NCI-H460 (cell line): ENCODE measurements at places on chromosomes 2 and 18. TPM values are rescaled to one million over a fixed set of nuclear protein-coding genes. Genes with fewer than 3 reads are reported as not detected.

DNA sequence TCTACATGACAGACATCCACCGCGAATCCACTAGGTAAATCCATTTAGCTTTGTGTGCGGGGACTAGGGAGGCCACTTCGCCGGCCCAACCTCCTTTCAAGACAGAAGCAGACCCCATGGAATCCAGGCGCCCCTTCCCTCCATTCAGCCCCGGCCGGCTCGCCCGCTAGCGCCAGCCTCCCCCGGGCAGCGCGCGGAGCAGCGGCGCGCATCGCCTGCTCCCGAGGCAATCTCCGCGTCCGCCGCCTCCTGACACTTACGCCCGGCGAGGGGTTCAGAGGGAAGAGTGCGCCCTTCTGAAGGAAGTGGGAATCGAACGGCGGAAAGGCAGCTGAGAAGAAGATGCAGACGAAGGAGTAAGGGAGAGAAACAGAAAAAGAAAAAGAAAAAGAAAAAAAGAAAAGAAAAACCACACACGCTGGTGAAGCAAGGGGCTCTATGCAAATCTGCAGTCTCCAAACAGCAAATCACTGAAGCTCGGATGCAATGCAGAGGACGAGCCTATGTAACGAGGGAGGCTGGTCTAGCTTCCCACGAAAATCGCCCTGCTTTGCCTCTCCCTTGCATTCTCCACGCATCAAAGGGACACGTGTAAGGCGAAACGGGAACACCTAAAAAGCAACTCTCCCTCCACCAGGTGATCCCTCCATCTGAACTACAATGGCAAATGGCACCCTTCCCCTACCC lies 684.4 kb downstream of the NRXN1 start:
- no peak for DNase-seq

DNA sequence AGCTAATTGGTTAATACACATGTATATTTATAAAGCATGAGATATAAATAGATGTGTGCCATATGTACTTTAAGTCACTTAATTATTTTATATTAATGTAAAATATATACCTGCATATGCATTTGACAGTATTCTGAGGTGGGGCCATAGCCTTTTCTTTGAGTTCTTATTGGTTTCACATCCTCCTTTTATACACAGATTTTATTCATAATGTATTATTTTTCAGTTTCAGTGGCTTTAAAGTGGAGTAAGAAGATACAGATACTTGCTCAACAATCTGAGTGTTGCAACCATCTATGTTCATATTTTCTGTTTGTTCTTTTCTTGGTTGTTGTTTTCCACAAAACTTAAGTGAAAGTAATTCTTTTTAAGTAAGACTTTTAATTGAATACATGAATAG lies 436.5 kb downstream of the RND3 start:
- DNase-seq, result no peak

The STPG4 gene
- 0.32 TPM in 1 of 2 replicates, not detected in the other for total RNA-seq

GRCh38 chr2:37388074-37388473 lies 43.6 kb downstream of the QPCT start:
- DNase-seq, result no peak

GRCh38 chr2:234607691-234608090 lies 110.8 kb upstream of the ARL4C start:
- DNase-seq, result no peak

- no peak for DNase-seq
Measured at GRCh38 chr2:84491256-84491655, 25.0 kb upstream of the DNAH6 start.

GRCh38 chr2:143152637-143153036 lies 23.4 kb downstream of the ARHGAP15 start:
- no peak for DNase-seq

- DNase-seq, result no peak
Measured at GRCh38 chr2:1581965-1582625, 162.2 kb downstream of the PXDN start.

DNA sequence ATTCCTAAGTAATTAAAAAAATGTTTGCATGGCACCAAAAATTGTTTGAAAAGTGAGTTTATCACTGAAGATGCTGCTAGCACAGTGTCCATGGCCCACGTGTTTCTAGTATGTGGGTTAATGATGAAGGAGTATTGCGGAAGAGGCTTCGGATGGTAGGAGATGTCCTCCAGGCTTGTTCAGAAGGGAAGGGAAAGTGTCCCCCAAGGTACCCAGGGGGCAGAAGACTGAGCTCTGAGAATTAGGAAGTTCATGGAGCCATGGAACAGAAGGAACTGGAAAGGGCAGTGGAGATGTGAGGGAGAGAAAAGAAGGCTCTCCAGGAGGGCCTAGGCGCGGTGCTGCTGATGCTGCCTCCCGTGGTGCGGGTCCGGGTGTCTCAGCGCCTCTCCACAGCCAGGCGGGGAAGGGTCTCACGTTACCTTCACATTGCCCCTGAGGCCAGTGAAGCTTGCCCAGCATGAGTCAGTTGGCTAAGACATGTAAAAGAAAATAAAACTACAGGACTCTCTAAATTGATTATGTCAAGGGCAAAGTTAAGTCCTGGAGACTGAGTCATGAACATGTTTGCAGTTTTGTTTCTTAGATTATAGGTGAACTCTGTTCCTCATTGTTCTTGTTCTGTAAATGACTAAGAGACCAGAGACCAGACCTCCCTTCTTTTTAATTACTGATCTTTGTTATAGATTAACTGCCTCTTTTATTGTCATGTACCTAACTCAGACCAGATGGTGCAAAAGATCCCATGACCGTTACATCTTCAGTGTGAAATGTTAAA lies 89.0 kb downstream of the MTCL1 start:
- DNase-seq, result no peak

The SATB2 gene
- total RNA-seq, result 13.4 and 13.7 TPM in 2 replicates

DNA sequence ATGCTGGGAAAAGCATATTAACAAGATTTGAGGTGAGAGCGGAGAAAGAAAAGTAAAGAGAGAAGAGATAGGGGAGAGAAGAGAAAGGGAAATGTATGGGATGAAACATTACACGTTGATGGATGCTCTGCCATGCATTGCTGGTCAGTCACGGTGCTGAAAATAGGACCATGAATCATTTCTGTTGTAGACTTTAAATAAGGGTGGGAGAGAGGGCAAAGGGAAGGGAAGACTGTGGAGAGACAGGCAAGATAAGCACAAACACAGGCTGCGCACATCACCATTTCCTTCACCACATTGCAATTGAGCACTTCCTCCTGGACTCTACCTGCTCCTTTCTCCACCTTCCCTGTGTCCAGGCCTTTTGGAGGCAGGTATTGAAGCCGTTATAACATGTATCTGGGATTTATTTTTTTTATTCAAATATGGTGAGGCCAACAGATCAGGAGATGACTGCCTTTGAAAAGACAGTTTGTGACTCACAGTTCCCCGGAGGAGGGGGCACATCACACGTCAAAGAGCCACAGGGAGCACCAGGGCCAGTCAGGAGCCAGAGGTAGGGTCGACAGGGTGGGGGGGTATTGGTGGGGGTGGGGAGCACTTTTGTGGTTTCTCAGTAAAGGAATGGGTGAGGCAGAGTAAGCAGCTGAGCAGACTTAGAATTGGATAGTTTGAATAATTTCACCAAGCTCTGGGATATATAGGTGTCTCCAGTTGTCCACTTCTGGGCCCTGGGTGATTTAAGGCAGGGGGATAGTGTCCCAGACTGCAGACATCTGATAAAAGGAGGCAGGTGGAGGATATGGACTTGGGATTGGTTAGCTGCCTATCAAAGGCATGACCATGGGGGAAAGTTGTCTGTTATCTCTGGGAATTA lies 372.8 kb upstream of the ST6GAL2 start:
- no peak for DNase-seq

DNA sequence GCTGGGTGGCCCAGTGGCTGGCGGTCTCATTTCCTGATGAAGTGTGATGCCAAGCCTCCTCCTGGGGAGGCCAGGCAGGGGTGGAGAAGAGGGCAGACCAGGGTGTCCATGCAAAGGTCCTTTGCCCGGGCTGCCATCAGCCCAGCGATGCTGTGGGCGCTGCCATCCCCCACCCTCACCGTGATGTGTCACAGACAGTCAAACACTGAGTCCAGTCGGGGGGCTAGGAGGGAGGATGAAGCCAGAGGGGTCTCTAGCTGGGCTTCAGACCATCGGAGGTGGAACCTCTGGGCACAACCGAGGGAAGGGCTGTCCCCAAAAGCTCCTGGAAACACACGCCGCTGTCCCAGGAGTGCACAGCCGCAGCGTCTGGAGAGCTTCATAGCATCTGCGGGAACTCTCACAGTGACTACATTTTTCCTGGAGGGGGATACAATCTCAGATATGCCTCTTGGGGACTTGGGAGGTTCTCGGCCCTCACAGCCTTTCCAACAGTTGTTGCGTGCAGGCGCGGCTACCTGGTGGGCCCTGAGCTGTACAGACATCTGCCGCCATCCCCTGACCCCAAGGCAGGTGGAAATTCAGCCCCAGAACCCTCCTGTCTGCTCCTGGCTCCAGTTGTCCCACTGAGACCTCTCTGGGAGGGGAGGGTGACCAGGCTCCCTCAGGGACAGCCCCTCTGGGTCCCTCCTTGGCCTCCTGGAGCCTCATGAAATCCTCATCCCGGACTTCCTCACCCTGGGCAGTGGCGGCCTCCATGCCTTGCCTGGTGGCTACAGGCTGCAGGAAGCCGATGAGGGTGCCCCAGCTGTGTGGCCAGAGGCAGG lies 26.5 kb upstream of the OTOS start:
- DNase-seq, result no peak

The ASB18 gene
- total RNA-seq, result not detected in 2 replicates

DNA sequence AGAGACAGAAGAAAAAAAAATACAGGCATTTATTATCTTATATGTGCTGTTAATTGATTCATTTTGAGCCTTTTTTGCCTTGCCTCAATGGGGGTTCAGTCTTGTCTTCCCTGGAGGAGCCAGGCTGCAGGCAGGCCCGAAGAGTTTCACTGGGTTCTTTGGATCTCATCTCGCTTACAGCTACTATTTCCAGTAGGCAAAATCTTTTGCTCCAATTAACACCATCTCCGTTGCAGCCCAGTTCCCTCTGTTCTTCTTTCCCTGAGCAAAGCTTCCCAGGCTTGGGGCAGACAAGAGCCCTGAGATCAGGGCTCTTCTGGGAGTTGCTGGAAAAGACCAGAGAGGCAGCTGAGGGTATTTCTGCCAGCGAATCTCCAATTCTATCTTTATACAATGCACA lies 168.8 kb upstream of the CELF4 start:
- no peak for DNase-seq

GRCh38 chr18:25875551-25876240 lies 214.7 kb downstream of the SS18 start:
- no peak for DNase-seq

GRCh38 chr18:6744816-6745455 lies 15.4 kb downstream of the ARHGAP28 start:
- no peak for DNase-seq

GRCh38 chr2:16062471-16063250 lies 122.3 kb downstream of the MYCN start:
- no peak for DNase-seq

DNA sequence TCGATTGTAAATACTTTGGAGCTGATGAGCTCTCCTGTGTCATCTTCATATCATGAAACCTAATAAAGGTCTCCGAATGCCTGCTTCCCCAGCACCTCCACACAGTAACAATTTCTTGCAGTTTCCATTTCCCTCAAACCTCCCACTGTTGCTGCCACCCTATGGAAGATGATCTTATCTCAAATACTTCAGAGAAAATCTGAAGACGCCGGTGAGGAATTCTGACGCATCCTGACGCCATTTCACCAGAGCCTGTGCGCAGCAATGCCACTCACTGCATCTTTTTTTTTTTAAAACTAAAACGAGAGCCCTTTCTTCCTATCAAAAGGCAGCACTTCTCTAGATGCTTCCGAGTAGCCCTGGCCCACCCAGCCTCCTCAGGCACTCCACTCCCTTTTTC lies 31.9 kb upstream of the GNAL start:
- DNase-seq, result no peak

The GTF3C2 gene
- 59.8 and 66.5 TPM in 2 replicates for total RNA-seq

DNA sequence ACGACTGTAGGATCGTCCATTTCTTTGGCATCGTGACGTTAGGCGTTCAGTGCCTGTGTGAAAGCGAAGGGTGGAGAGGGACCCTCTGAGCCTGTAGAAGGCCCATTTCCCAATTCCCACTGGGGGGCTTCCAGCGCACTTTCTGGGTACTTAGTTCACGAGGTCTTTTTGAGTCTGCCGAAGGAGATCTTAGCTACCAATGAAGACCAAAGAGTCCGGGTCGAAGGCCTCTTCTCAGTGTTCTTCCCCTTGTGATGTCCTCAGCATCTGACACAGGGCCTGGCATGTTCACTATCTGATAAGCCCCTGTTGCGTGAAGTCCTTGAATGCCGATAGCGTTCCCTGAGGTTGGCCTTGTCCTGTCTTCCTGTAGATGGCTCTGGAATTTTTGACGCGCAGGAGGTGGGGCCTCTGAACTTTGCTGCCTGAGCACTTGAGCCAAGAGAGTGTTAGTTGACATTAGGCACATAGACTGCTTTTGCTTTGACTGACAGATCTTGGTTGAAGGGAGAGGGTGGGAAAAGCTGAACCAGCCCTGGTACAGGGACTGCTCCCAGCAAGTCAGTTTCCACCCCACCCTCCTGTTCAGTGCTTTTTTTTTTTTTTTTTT lies 52.8 kb downstream of the LDLRAD4 start:
- no peak for DNase-seq

DNA sequence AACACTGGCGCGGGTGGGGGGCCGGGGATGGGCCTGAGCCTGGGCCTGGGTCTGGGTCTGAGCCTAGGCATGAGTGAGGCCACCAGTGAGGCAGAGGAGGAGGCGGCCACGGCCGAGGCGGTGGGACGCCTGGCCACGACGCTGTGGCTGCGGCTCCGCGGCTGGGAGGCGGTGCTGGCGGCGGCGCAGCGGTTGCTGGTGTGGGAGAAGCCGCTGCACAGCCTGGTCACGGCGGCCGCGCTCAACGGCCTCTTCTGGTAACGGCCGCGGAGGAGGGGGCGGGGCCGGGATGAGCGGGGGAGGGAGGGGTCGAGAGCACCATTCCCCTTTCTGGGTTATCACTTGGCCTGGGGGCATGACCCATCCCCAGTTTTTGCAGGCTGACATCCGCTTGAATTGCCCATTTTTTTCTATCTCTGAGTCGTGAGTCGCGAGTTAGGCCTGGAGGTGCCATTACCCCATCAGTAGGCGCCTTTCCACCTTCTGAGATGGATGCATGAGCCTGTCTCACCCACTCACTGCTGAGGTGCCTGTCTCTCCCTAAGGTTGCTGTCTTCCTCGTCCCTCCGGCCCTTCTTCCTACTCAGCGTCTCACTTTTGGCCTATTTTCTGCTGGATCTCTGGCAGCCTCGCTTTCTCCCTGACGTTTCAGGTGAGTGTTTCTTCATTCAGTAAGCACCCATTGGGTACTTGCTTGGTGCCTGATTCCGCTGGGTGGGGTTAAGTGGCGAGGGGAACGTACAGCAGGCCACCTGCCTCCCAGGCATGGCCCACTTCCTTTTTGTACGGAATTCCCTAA lies 501 bp downstream of the RETREG2 start:
- no peak for DNase-seq

- DNase-seq, result no peak
Measured at GRCh38 chr2:150431561-150432311, 55.7 kb downstream of the RND3 start.

The CD8B2 gene
- not detected in 2 replicates for total RNA-seq

GRCh38 chr2:223999862-224000261 lies 39.2 kb downstream of the SERPINE2 start:
- DNase-seq, result no peak

The BZW1 gene
- total RNA-seq, result 1,294 and 1,408 TPM in 2 replicates
